ENCODE measurements at places on chromosomes 7 and 10.

GRCh38 chr7:125278318-125278717, 348.7 kb upstream of the POT1 start:
- no peak for DNase-seq

DNA sequence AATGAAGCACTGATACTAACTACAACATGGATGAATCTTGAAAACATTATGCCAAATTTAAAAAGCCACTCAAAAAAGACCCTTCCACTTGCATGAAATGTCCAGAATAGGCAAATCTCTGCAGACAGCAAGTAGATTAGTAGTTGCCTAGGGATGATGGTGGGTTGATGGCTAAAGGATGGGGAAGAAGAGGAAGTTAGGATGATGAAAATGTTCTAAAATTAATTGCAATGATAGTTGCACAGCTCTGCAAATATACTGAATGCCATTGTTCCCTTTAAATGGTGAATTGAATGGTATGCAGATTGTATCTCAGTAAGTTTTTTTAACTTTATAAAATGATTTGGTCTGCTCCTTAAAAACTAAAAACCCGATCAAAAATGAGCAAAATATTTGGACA, 7.3 kb upstream of the LIPA start:
- no peak for DNase-seq

- DNase-seq: no peak
These were observed 164.2 kb downstream of the ACTR3B start for GRCh38 chr7:152923711-152924110.

- no peak for DNase-seq
These were observed 177.6 kb upstream of the SEMA3A start for GRCh38 chr7:84372155-84372621.

DNA sequence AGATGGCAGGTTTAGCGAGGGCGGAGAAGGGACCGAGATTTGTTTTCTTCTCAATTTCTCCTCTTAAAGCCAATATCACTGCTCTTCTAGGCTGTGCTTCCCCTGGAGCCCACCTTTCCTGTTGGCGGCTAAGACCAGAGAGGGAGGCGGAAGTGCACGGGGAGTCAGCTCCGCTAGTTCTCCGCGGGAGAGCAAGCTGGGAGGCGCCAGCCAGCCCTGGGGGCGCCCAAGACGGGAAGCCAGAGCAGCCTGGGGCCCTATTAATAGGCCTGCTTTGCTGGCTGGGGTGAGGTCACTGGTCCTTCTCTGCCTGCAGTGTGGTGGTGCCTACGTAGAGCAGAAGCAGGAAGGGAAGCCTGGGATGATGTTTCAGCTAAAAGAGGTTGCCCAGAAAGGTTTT, 61.6 kb downstream of the LSM5 start:
- DNase-seq: no peak

DNA sequence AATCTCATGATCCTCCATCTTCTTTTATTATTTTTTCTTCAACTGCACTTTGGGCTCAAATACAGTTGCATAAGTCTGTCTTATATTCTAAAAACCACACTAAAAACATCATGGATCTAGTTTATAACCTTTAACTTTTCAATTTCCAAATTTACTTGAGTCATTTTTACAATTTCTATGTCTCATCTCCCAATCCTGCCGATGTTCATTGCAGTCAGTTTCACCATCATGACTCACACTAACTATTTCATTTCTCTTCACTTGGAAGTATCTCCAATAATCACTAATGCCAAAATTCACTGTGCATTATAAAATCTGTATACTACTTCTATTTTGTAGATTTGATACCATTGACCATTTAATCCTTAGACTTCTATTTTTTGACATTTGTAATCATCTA, 806.9 kb upstream of the SORCS1 start:
- no peak for DNase-seq

GRCh38 chr10:115046686-115047236, 46.4 kb upstream of the ATRNL1 start:
- DNase-seq: no peak

DNA sequence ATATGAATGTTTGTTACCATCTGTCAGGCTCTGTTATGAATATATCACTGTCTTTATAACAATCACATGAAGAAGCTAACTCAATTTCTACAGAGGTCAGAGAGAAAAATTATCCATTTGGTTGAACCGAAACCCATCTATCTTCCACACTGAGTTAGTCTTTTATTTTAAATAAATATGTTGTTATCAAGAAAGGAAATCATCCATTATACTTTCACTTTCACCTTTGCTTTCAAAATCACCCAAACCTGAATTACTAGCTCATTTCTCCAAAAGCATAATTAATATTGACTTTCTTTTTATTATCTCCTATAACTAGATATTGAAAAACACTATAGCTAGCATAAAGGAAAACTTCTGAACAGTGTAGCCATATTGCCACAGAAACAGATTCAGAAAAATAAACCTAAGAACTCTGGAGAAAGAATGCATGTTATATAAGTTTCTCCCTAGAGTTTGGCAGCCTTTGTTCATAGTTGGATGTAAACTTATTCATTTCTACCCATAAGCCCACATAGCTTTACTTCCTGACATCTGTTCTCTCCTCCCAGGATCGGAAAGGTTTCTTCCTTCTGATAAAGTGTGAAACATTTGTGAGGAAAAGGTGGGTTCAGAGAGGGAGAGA, 66.0 kb downstream of the NPSR1 start:
- no peak for DNase-seq

- DNase-seq: no peak
These were observed 19.1 kb upstream of the TPK1 start for GRCh38 chr7:144854839-144855424.

GRCh38 chr10:63265222-63265617, 132.1 kb downstream of the NRBF2 start:
- DNase-seq: peak; percentile 38

DNA sequence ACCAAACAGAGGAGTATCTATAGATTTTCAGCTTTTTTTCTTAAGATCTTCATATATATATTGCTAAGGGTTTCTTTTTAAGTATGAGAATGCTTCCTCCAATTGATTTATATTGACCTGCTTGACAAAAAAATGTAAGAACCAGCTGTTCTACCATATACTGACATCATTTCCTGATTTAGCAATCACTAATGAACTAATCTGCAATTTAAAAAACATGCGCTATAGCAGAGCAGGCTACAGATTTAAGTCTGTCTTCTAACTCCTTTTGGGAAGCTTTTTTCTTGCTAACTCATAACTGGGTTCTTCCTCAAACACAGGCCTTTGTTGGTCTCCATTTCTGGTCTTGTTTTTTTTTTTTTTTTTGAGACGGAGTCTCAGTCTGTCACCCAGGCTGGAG, 33.2 kb downstream of the ABCC2 start:
- DNase-seq: no peak

GRCh38 chr10:30502266-30503060, 68.5 kb downstream of the MAP3K8 start:
- DNase-seq: no peak

DNA sequence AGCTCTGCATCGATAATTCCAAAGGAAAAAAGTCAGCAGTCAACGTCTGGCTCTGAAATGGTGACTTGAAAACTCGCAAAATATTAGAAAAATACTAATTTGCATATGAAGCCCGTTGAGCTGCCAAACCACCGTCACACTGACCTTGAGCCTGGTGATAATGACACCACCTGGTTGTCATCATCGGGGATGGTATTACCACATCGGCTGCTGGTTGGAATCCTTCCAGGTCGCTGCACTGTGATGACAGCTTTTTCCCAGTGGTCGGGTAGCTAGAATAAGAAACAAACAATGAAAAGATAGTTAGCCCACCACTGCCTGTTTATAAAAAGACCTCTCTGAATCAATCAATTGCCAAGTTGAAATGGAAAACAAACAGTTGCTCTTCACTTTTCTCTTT, 41.6 kb downstream of the LAMB1 start:
- no peak for DNase-seq

- DNase-seq: no peak
These were observed 4.9 kb downstream of the PKD2L1 start for GRCh38 chr10:100325158-100325557.

DNA sequence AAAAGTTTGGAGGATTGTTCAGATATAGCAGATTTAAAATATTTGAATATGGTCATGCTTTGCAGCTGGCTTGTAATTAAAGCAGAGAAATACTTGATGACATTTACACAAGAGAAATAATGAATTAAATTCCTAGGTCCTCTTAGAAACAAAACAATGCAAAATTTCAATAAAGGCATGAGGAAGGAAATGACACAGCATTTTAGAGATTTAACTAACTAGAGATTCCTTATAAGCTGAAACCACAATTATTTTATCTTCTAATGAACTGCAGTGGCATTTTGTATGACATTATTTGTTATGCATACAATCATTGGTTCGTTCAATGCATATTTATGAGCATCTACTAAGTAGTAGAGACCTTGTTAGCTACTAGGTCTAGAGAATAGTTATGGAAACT, 490.9 kb downstream of the ZWINT start:
- no peak for DNase-seq

Measured in stimulated activated CD4-positive, alpha-beta T cell treated with anti-CD3 and anti-CD28 coated beads, Interleukin-4, amount 100 ng/mL, for 24 hours (primary cell).